Lower lobe of right lung (tissue), 2 donors: ENCODE measurements at places on chromosomes 2 and 18. TPM values are rescaled to one million over a fixed set of nuclear protein-coding genes. Genes with fewer than 3 reads are reported as not detected.
A peak's percentile ranks its signal among the peaks of the same experiment; 100 is the strongest.

SRSF7 gene
- total RNA-seq = 99.7 TPM

HSBP1L1 gene
- total RNA-seq = 46.6 TPM

RPRM gene
- 0.27 TPM for total RNA-seq

CCDC150 gene
- 1.5 TPM for total RNA-seq

CD207 gene
- 3.0 TPM for total RNA-seq

DSC3 gene
- total RNA-seq = 0.24 TPM

DNA sequence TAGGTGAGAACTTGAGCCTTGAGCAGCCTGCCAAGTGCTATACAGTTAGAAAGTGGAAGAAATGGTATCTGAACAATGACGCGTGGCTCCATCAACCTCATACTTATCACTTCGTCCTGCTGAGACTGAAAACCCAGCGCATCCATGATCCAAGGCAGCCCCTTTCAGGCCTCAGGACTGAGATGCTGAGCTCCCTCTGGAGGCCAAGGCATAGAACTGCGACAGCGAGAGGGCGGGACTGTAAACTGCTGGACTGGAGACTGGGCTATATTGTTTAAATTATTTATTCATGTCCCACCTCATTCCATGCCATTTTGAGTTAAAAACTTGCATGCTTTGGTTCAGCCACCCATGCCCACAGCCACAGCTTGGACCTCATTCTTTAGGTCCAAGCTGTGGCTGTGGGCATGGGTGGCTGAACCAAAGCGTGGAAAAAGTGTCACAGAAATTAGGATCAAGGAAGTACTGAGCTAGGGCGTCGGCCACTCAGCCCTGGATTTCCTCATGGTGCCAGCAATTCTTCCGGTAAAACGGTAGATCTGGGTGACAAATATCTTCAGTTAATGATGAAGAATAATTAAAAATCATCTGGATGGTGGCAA is 195.5 kb downstream of the L3MBTL4 start:
- no peaks in the 10 kb centered on the region for H3K4me1 ChIP-seq
- no peak overlapping the region for H3K4me3 ChIP-seq
- H3K27ac ChIP-seq = no peak overlapping the region
- no peak for DNase-seq
- H3K36me3 ChIP-seq = no peaks in the 10 kb centered on the region

- H3K4me3 ChIP-seq = no peak overlapping the region
- no peaks in the 10 kb centered on the region for H3K36me3 ChIP-seq
- DNase-seq = no peak
- no peak overlapping the region for H3K27ac ChIP-seq
These were observed 159.2 kb downstream of the GALNT3 start for GRCh38 chr2:165634855-165635254.

- H3K27me3 ChIP-seq = no peaks in the 10 kb centered on the region
- H3K4me3 ChIP-seq = no peak overlapping the region
- no peak for DNase-seq
- H3K36me3 ChIP-seq = no peaks in the 10 kb centered on the region
These were observed 304.7 kb downstream of the FBXO15 start for GRCh38 chr18:73842795-73843394.

DNA sequence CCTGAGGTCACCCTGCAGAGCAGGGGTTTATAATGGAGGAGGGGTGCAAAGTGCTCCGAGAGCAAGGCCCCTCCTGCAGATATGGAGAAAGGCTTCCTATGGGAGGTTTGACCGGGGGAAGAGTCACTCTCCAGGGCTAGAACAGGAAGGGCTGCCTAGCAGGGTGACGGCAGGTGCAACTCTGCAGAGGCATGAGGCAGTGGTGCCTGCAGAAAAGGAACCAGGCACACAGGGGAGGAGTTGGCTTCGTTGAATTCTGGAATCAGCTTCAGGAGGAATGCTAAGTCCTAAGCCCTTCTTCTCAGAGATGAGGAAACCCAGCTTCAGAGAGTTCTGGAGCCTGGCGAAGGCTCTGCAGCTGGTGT is 17.5 kb upstream of the HPCAL1 start:
- H3K27me3 ChIP-seq = no peaks in the 10 kb centered on the region
- H3K27ac ChIP-seq = peak overlapping the region; percentile 71
- DNase-seq = no peak
- peaks cover 32% of the 10 kb centered on the region for H3K4me1 ChIP-seq
- H3K36me3 ChIP-seq = no peaks in the 10 kb centered on the region
- H3K4me3 ChIP-seq = no peak overlapping the region

DNA sequence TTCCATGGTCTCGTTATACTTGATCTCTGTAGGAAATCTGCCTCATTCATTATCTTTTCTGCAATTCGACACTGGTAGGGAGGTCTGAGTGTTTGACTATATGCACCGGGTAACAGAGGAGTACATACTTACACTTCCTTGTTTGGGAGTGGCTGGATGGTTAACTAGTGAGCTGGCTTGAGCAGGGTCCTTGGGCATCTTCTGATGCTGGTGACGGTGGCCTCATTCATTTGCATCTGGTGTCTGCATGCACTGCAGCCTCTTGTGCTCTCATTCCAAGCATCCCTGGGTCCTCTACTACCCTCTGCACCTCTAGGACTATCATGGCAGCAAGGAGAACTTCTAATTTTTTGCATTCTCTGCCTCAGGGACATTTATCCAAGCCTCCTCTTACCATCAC is 100.0 kb upstream of the TCF4 start:
- no peak overlapping the region for H3K4me3 ChIP-seq
- DNase-seq = no peak
- no peaks in the 10 kb centered on the region for H3K4me1 ChIP-seq
- H3K27ac ChIP-seq = no peak overlapping the region

DNA sequence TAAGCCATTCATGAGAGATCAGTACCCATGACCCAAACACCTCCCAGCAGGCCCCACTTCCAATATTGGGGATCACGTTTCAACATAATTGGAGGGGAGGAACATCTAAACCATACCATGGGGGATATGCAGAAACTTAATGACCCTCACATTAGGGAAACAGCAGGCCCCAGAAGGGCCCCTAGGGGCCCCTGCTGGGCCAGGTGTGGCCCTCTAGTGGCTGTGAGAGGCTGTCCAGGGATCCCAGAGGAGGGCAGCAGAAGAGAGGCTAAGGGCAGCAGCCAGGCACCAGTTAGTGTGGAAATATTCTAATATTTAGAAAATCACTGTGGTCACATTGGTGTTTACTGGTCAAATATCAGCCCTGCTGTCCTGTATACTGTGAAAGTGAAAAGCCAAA is 49.3 kb upstream of the ANKRD44 start:
- H3K27me3 ChIP-seq = no peaks in the 10 kb centered on the region
- DNase-seq = no peak
- H3K4me3 ChIP-seq = no peak overlapping the region
- H3K27ac ChIP-seq = no peak overlapping the region
- no peaks in the 10 kb centered on the region for H3K36me3 ChIP-seq

GRCh38 chr2:109320195-109320922 is 191.4 kb downstream of the SH3RF3 start:
- no peak overlapping the region for H3K4me3 ChIP-seq
- H3K36me3 ChIP-seq = no peaks in the 10 kb centered on the region
- peak overlapping the region; percentile 26 for H3K27ac ChIP-seq
- H3K4me1 ChIP-seq = peaks cover 75% of the 10 kb centered on the region

- H3K4me3 ChIP-seq = no peak overlapping the region
- no peak overlapping the region for H3K27ac ChIP-seq
- no peaks in the 10 kb centered on the region for H3K27me3 ChIP-seq
- no peaks in the 10 kb centered on the region for H3K4me1 ChIP-seq
These were observed 44.0 kb downstream of the E2F6 start for GRCh38 chr2:11421863-11422490.

DNA sequence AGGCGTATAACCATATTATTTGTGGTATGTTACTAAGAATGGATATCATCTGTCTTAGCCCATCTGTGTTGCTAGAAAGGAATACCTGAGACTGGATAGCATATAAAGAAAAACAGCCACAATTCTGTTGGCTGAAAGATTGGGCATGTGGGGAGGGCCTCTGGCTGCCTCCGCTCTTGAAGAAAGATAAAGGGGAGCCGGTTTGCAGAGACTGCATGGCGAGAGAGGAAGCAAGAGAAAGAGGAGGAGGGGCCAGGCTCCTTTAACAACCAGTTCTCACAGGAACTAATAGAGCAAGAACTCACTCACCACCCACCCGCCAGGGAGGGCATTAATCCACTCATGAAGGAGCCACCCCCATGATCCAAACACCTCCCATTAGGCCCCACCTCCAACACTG is 29.2 kb upstream of the UXS1 start:
- H3K27me3 ChIP-seq = no peaks in the 10 kb centered on the region
- DNase-seq = no peak
- H3K36me3 ChIP-seq = no peaks in the 10 kb centered on the region
- H3K4me1 ChIP-seq = no peaks in the 10 kb centered on the region
- H3K27ac ChIP-seq = no peak overlapping the region

DNA sequence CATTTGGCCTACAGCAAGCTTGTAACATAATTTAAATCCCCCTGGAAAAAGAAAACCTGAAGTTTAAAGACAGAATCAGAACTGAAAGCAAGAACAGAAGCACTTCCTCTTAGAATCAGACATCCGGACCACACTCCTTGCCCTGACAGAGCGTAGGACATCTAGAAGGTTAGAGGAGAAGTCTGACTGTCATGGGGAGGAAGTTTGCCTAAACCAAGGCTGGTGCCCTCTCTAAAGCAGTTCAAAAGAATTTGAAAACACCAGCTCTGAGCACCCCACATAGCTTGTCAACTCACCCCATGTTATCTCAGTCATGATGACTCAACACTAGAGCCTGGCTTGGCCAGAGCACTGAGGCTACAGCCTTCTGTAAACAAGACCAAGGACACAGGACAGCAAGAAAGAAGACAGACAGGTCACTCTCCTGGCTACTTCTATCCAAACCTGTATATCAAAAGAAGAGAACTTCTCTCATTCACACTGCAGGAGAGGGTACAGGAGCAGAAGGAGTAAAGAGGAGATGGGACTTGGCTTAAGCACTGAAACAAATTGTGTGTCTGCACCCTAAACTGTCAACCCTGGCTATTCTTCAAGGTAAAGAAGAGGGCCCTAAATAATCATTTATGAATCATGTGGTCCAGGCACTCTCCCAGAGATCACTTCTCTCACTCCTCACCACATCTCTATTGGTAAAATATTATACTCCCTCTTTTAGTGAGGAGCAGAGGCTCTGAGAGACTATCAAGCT is 198.6 kb downstream of the MEMO1 start:
- no peak for DNase-seq
- no peak overlapping the region for H3K4me3 ChIP-seq
- no peak overlapping the region for H3K27ac ChIP-seq
- no peaks in the 10 kb centered on the region for H3K27me3 ChIP-seq
- no peaks in the 10 kb centered on the region for H3K4me1 ChIP-seq

DNA sequence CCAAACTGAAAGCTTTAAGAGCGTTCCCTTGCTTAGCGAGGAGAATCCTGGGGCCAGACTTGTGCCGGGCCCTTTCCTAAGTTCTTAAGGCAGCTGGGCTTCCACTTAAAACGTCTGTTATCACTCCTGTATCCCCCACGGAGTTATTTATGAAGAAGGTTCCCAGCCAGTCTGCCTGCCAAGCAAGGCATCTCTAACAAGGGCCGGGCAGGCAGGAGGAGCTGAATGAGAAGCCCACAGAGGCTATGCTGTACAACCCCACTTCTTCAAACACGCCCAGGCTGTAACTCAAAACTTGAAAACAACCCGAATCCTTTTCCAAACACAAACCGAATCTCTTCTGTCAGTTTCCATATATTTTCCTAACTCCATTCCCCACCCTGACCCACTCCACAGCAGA is 39.0 kb upstream of the ZFP36L2 start:
- H3K4me3 ChIP-seq = no peak overlapping the region
- H3K36me3 ChIP-seq = no peaks in the 10 kb centered on the region
- H3K4me1 ChIP-seq = peaks cover 45% of the 10 kb centered on the region
- H3K27me3 ChIP-seq = no peaks in the 10 kb centered on the region

DNA sequence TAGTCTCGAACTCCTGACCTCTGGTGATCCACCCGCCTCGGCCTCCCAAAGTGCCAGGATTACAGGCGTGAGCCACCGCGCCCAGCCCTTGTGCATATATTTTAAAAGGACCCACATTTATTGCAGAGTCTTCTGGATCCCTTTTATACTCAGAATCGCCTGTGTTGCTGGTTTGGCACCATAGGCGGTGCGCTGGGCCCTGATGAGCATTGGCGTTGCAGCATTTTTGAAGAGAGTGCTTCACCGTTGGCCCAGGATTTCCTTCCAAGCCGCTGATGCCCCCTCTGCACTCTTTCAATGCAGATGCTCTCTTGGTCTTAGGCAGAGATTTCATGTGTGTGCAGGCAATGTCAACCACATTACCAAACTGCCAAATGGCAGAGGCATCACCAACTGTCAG is 13.5 kb upstream of the TFCP2L1 start:
- H3K27me3 ChIP-seq = no peaks in the 10 kb centered on the region
- no peak overlapping the region for H3K4me3 ChIP-seq
- no peaks in the 10 kb centered on the region for H3K36me3 ChIP-seq
- no peak for DNase-seq
- no peak overlapping the region for H3K27ac ChIP-seq
- peaks cover 2% of the 10 kb centered on the region for H3K4me1 ChIP-seq

GRCh38 chr18:12597760-12598159 is 60.1 kb downstream of the SPIRE1 start:
- peak; percentile 59 for DNase-seq
- H3K4me1 ChIP-seq = peaks cover 30% of the 10 kb centered on the region
- peak overlapping the region; percentile 39 for H3K27ac ChIP-seq
- no peak overlapping the region for H3K4me3 ChIP-seq
- H3K27me3 ChIP-seq = no peaks in the 10 kb centered on the region
- H3K36me3 ChIP-seq = no peaks in the 10 kb centered on the region

DNA sequence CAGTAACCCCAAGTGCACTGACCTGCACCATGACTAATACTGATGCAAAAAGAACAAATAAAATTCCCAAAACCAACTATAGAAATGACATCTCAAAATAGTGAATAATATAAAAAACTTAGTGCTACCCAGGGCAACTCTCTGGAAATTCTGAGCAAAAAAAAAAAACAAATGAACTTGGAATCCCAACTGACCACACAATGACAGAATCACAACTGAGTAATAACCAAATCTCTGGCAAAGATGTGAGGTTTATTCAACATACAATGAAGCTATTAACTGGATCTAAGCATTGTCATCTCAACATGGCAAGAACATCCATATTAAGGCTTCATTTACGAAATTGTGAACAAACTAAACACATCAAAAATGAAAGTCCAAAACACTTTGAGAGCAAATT is 22.7 kb downstream of the EXOC6B start:
- H3K27ac ChIP-seq = no peak overlapping the region
- no peak overlapping the region for H3K4me3 ChIP-seq
- no peaks in the 10 kb centered on the region for H3K36me3 ChIP-seq
- H3K27me3 ChIP-seq = no peaks in the 10 kb centered on the region

- H3K27ac ChIP-seq = peak overlapping the region; percentile 59
- no peaks in the 10 kb centered on the region for H3K36me3 ChIP-seq
- peak; percentile 46 for DNase-seq
- no peak overlapping the region for H3K4me3 ChIP-seq
These were observed 157.9 kb downstream of the ANKRD44 start for GRCh38 chr2:197152451-197153228.

- H3K4me3 ChIP-seq = no peak overlapping the region
- peaks cover 57% of the 10 kb centered on the region for H3K36me3 ChIP-seq
- H3K27me3 ChIP-seq = no peaks in the 10 kb centered on the region
- no peak overlapping the region for H3K27ac ChIP-seq
These were observed 5.9 kb downstream of the BCL2L11 start for GRCh38 chr2:111126581-111126980.

GRCh38 chr2:221640686-221641085 is 68.6 kb upstream of the EPHA4 start:
- H3K27me3 ChIP-seq = no peaks in the 10 kb centered on the region
- H3K4me1 ChIP-seq = no peaks in the 10 kb centered on the region
- H3K27ac ChIP-seq = peak overlapping the region; percentile 37
- H3K4me3 ChIP-seq = no peak overlapping the region

GRCh38 chr2:18482666-18483065 is 77.8 kb downstream of the RDH14 start:
- H3K4me1 ChIP-seq = no peaks in the 10 kb centered on the region
- no peak overlapping the region for H3K4me3 ChIP-seq
- no peak overlapping the region for H3K27ac ChIP-seq
- no peaks in the 10 kb centered on the region for H3K27me3 ChIP-seq
